NCI-H2081 (cell line): ENCODE measurements at places on chromosomes 7 and 10.

DNA sequence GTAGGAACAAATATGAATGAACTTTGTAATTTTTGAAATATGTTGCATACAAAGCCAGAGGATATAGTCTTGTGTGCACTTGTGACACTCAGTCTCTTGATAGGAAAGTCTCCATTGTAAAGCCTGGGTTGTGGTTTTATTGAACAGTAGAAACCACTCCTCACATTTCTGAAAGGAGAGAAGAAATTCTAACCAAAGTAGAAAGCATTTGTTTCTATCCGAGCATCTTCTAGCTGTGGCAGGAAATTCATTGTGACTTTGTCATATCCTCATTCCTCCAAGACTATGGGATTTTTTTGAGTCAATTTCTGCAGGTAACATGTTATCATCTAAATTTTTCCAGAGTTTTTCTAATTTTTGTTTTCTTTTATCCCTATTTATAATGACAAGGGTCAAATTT, 55.5 kb upstream of the NCF1 start:
- no peak for DNase-seq

GRCh38 chr7:80608336-80608735, 30.1 kb upstream of the CD36 start:
- DNase-seq = no peak

- DNase-seq = no peak
Observed at GRCh38 chr7:84161398-84161797, 33.2 kb downstream of the SEMA3A start.

GRCh38 chr7:151637781-151638261, 118.1 kb upstream of the RHEB start:
- no peak for DNase-seq

DNA sequence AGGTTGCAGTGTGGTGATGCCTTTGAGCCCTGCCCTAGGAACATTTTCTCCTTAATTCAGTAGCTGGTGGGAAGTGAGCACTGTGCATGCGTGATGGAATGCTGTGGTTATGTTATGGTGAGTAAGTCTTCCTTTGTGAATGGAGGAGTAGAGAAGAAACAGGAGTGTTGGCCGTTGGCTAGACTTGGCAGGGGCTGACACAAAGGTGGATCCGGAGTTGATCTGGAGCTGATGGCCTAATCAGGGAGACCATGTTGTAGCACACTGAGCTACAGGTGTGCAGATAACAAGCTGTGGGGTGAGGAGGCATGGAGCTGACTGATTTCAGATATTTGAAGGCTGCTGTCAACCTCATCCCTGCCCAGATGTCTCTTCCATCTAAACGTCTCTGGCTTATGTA, 122.3 kb downstream of the CNNM2 start:
- DNase-seq = no peak

- DNase-seq = no peak
Observed at GRCh38 chr7:93249491-93250148, 17.5 kb downstream of the VPS50 start.

DNA sequence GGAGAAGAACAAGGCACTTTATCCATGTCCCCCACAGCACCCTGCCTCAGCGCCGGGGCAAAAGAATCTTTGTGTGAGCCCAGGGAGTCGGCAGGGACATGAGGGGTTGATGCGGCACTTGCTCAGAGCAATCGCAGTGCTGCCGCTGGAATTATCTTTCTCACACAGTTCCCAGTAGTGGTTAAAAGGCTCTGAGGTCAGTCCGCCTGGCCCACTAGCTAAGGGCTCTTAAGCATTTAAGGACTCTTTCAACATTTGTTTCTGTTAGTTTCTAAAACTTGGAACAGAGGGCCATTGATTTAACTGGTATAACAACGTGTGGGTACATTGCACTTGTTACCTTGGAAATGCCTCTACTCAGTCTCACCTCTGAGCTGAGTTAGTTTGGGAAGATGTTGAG, 208.0 kb upstream of the C7orf33 start:
- DNase-seq = no peak

DNA sequence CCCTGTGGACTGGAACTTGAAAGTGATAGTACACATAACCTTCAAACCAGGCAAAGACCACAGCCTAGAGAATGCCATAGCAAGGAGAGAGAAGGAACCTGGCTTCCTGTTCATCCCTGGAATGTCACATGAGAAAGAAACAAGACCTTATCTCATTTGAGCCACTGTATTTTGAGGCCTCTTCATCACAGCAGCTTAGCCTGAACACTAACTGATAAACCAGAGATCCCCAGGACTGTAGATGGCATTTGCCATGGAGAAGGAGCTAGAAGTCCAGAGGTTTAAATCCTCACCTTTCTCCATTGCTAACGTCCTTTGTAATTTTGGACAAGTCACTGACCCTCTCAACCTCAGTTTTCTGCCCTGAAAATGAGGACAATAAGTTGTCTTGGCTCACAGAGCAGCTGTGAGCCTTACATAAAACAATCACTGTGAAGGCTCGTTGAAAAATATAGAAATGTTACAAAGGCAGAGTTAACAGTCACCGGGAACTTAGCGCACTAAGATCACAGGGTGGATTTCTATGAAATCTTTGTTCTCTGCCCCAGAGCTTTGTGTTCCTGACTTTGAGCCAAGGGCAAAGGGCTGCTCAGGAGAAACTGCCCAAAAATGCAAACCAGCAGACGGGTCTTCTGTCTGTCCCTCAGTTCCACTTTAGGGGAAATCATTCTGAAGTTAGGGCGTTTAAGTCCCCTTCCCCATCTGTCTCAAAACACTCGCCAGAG, 197.0 kb downstream of the USP6NL start:
- DNase-seq = no peak

- no peak for DNase-seq
Observed at GRCh38 chr10:77904100-77904840, 22.3 kb downstream of the DLG5 start.

DNA sequence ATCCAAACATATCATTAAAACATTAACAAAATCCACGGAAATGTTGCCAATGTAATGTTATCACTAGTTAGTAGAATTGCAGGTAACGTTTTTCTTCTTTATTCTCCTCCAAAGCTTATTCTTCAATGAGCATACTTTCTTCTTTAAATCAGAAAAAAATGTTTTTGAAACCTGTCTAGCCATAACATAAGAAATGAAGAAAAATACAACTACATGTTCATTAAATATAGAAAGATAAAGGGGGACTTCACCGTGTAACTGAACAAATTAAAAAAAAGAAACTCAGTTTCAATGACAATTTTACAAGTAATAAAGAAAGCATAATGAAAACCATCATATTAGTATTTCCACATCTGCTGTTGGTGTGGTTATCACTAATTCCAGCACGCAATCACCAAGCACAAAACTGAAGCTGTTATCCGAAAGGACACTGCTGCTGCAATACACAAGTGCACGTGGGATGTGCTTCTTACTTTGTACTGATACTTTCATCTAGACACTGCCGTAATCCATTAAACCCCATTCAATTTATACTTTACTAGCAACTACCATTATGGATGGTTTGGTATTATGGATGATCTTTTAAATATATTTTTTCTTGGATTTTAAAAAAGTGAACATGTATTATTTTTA, 9.6 kb downstream of the ESYT2 start:
- no peak for DNase-seq

DNA sequence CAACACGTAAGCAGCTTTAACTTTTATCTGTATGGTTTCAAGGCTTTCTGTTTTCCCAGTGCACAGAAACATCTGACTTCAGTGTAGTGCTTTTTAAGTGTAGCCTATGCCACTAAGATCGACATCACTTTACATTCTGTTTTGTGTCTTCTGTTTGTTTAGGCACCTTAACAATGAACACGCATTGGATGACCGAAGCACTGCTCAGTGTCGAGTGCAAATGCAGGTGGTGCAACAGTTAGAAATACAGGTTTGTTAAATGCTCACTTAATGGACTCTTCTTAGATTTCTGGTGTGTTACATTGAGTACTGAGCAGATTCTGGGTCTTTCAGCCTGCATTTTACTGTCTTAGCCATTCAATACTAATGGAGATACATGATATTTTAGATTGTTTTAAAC, 237.4 kb downstream of the FOXP2 start:
- DNase-seq = peak; percentile 67

GRCh38 chr10:30309403-30309802, 39.7 kb downstream of the MTPAP start:
- DNase-seq = no peak

- DNase-seq = no peak
Observed at GRCh38 chr7:107838816-107839565, 36.0 kb upstream of the SLC26A3 start.

DNA sequence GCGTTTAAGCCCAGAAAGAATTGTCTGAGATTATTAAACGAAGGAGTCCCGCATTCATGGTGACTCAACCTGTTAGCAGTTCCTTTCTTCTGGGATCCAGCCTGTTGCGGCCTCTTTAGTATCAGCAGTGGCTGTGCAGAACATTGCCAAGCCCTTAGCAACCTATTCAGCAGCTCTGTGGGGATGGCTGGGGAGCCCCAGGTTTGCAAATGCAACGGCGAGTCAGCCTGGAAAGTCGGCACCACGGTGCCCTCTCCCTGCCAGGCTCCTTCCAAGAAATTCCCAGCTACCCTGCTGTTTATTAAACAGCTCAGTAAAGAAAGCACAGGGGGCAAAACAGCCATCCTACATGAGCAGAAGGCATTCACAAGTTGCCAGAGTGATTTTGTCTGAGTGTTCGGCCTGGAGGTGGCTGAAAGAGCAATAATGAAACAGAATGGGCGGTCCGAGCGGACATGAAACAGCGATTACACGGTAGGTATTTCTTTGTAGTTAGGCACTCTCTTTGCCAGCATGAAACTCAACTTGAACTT, 198.3 kb downstream of the BAMBI start:
- no peak for DNase-seq

DNA sequence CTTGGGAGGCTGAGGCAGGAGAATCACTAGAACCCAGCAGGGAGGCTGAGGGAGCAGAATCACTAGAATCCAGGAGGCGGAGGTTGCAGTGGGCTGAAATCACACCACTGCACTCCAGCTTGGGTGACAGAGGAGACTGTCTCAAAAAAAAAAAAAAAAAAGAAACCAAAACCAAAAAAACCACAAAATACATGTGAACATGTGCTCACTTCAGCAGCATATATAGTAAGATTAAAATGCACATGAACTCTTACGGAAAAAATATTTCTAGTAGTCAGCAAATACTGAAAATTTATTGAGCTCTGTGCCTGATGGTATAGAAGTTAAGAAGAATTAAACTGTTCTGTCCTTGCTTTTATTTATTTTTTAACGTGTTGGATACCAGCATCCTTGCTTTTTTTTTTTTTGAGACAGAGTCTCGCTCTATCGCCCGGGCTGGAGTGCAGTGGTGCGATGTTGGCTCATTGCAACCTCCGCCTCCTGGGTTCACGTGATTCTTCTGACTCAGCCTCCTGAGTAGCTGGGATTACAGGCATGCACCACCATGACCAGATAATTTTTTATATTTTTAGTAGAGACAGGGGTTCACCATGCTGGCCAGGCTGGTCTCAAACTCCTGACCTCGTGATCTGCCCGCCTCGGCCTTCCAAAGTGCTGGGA, 9.6 kb upstream of the ZNF487 start:
- no peak for DNase-seq
